Stimulated activated naive CD8-positive, alpha-beta T cell treated with anti-CD3 and anti-CD28 coated beads, Interleukin-15, amount 100 ng/mL, for 72 hours (primary cell): ENCODE measurements at places on chromosomes 2 and 18.

- no peak for DNase-seq
Observed at GRCh38 chr2:176535467-176536113, 266.3 kb downstream of the MTX2 start.

- peak; percentile 30 for DNase-seq
Observed at GRCh38 chr2:172437419-172438341, 10.3 kb downstream of the ITGA6 start.

DNA sequence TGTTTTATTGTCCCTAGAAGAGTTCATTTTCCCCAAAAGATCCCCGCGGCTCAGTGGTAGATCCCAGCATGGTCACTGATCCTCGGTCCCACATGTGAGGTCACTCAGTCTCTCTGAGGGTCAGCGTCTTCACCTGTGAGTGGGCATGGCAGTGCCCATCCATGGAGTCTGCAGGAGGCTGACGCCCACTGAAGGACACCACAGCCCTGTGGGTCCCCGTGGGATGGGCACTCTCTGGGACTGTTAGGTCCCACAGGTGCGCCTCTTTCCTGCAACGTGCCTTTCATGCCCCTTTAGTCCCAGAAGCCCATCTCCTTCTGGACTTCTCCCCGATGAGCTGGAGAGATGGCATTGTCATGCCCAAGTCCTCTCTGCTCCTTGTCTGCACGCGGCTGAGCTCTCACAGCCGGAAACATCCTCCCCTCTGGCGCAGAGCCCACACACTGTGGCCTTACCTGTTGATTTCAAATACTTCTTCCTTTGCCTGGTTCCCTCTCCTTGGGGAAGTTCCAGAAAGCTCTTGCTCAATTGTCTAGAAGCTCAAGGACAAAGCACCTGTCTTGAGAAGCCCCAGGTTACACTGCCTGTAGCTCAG, 75.9 kb downstream of the PTGR3 start:
- no peak for DNase-seq

- DNase-seq, result no peak
Observed at GRCh38 chr2:53334610-53335009, 433.0 kb upstream of the CHAC2 start.

- no peak for DNase-seq
Observed at GRCh38 chr2:145267451-145267850, 747.5 kb upstream of the ZEB2 start.

GRCh38 chr2:152335726-152336118, 748 bp downstream of the FMNL2 start:
- DNase-seq, result no peak

DNA sequence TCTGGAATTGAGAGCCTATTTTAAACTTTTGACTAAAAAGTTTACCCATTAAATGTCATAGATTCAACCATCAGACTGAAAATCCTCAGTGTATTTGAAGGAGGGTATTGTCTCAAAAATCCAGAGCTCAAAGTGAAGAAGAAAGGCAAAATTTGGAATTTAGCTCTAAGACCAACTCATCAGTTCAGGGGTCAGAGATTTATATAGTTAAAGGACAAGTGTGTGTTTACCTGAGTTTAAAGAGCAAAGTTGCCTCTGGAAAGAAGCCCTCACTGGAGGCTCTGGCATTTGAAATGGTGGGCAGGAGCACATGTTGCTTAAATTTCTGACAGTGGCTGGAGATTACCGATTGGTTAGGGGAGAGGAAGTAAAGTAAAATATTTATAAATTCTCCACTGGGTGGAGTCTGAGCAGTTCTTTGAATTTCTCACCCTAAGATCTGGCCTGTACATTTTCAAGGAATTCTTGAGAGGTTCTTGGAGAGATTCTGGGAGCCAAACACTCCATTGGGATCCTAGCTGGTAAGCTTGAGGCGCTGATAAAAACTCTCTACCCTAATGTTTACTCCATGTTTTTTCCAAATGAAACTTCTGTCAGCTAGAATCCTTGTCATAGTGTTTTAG, at the start of gene KYNU:
TSS of gene KYNU (plus strand) at position 449 of the 623 bp plus-strand sequence. CDS start 7,704 bp downstream, outside the sequence.
- no peak for DNase-seq

DNA sequence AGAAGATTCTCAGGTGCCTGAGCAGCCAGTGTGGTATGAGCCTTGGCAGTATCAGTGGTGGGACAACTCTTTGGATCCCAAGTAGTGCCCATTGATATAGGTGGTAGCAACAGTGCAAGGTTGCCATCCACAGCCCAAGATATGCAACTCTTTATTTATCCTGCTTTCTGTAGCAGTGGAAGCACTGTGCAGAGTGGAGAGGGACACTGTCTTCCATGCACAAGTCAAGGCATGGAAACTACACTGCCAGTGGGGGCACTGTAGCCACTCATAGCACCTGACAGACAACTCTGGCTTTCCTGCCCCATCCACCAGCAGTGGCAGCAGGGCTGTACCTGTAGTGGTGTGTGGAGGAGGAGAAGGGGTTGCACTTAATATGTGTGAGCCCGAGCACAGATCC, 409.6 kb upstream of the TMEFF2 start:
- DNase-seq, result no peak

DNA sequence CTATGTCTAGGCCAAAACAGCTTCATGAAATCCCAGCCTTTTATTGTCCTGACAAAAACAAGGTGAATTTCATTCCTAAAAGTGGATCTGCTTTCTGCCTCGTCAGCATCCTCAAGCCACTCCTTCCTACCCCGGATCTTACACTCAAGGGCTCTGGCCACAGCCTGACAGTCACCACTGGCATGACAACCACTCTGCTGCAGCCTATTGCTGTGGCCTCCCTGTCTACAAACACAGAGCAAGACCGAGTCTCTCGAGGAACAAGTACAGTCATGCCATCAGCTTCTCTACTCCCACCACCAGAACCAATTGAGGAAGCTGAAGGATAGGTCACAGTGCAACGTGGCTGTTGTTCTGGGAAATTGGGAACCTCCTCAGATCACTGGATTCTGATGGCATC, 106.1 kb downstream of the ICA1L start:
- peak; percentile 46 for DNase-seq

- DNase-seq, result no peak
Observed at GRCh38 chr18:67901573-67901972, 385.1 kb upstream of the DSEL start.

DNA sequence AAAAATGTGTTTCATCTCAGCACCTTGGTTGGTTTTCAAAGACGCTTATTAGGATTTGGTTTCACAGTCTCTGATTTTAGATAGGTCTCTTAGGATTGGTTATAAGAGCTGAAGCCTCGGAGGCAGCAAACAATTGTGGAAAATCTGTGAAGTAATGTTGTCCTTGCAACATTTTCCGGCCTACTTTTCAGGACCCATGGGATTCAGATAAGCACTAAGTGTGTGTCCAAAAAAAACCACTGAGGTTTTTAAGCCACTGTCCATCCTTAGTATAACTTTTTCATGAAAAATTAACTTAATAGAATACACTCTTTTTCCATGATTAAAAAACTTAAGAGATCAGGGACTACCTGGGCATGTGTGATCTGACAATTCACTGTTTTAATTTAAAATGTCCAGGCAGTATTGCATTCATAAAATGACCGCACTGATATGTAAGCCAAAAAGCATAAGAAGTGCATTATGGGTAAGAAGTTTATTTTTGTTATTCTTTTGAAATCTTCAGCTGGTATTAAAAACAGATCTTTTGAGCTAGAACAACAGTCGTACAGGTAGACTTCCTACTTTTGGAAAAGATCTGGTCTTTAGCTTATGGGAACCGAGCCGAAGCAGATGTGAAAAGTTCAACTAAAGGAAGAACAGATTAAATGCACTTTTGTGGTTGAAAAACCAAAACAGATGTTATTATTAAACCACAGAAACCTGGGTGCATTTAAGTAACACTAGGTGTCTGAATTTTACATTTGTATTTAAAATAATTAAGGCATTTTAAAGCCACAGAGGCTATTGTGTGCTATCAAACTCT, 479.4 kb upstream of the ZEB2 start:
- DNase-seq, result no peak

- DNase-seq, result no peak
Observed at GRCh38 chr18:73365018-73365417, 497.2 kb upstream of the NETO1 start.

- no peak for DNase-seq
Observed at GRCh38 chr2:13686262-13686661, 946.3 kb upstream of the LRATD1 start.

- peak; percentile 88 for DNase-seq
Observed at GRCh38 chr2:58046585-58047372, at the start of gene VRK2. Gene VRK2 (plus strand): TSS chr2:58046806. CDS start chr2:58048832, 2,026 bp downstream.

GRCh38 chr2:48927355-48927754, 171.8 kb upstream of the LHCGR start:
- no peak for DNase-seq

GRCh38 chr2:193253014-193253530, 1058.3 kb upstream of the TMEFF2 start:
- no peak for DNase-seq

GRCh38 chr2:157216286-157216965, 41.1 kb upstream of the GALNT5 start:
- DNase-seq, result no peak

DNA sequence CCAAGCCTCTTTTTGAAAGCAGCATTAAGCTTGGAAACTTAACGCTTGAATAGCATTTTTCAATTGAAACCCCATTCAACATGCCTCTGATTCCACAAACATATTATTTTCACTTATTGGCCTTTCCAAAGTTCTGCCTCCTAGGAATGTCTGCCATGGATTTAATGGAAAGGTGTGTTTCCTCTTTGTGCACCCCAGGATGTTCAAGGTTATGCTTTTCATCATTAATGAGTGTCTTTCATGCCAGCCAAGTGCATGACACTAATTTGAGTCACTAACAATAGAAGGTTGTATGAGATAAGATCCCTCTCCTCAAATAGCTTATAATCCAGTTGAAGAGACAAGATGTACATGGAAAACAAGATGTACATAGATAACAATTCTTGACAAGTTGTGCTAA, 84.7 kb downstream of the ALPK2 start:
- no peak for DNase-seq

GRCh38 chr2:238635647-238636051, 208.9 kb downstream of the ASB1 start:
- DNase-seq, result no peak

GRCh38 chr2:19854596-19855541, 46.9 kb downstream of the TTC32 start:
- DNase-seq, result no peak

DNA sequence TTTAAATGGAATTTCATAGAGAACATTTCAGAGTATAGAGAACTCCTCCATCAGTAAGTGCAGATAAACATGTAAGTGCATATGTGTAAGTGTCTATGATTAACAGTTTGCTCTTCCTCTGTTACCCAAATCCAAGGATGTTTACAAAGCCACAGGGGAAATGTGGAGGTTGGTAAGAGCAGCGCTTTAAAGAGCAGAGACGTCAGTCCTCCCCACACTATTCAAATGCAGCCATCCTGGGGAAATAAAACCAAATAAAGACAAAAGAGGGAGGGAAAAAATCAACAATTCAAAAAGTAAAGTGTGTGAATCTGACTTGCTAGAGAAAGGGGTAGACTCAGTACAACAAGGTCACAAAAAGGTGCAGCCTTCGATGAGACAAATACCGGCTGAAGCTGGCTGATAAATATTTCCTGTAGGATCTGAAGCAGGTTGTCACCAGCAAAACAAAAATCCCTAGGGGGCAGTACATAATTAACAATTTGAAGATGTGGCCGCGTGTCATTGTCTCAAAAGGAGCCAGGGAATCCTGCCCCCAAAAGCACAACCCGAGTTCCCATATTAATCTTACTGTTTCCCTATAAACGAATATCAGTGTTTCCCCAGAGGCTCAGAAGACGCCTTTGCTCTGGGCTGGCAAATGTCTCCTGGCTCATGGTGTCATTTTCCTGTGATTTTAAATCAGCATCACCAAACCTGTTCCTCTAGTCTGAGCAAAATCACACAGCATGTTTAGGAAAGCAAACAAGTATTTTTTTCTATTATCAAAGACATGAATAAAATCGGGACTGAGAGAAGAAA, 216.5 kb downstream of the CDCA7 start:
- DNase-seq, result no peak

GRCh38 chr2:153105829-153106578, 372.6 kb downstream of the RPRM start:
- no peak for DNase-seq

DNA sequence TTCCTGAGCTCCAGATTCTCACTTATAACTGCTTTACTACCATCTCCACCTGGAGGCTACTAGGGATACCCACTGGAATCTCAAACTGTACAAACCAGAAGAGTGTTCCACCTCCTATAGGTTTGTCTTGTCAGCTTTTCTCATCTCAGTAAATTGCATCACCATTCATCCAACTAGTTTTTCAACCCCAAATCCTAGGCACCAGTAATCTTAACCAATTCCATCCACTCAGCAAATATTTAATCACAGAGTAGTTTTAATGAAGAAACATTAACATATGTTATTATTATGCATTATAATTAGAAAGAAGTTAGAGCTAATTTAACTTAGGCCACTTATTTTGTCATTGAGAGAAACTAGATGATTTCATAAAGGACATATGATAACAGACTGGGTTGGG, 635.0 kb downstream of the DCDC2C start:
- no peak for DNase-seq

GRCh38 chr18:55447672-55448018, 140.3 kb downstream of the TCF4 start:
- no peak for DNase-seq

- DNase-seq, result no peak
Observed at GRCh38 chr2:133718688-133719201, 150.5 kb upstream of the NCKAP5 start.

- DNase-seq, result peak; percentile 10
Observed at GRCh38 chr2:219060821-219061791, at the start of gene IHH. Gene IHH (minus strand): TSS chr2:219060921. CDS start chr2:219060467, 454 bp downstream.

- DNase-seq, result no peak
Observed at GRCh38 chr2:222862106-222862908, 1.5 kb downstream of the ACSL3 start.

- DNase-seq, result no peak
Observed at GRCh38 chr18:77262643-77263465, 13.2 kb downstream of the GALR1 start.

DNA sequence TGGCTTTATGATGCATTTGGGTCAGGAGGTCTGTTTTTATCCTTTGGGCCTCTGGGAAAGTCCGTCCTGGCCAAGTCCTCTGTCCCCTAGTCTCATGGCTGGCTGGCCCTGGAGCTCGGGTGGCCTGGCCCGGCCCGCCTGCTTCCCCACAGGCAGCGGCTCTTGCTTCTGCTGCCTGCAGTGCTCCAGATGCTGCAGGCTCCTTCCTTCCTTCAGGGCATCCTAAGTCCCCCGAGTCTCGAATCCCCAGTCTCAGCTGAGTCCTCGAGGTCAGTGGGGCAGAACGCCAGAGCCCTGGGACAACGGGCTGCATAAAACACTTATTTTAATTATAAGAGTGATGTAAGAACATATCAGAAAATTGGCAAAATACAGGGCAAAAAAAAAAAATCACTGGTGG, 71.2 kb downstream of the HPCAL1 start:
- DNase-seq, result no peak

- no peak for DNase-seq
Observed at GRCh38 chr2:119494163-119494790, 30.0 kb downstream of the SCTR start.

GRCh38 chr2:42823744-42824453, 31.5 kb upstream of the HAAO start:
- DNase-seq, result no peak
